Fibroblast of villous mesenchyme (primary cell): ENCODE measurements at places on chromosomes 16 and 17. TPM values are rescaled to one million over a fixed set of nuclear protein-coding genes. Genes with fewer than 3 reads are reported as not detected.

Gene CORO6
- 5.6 and 7.4 TPM in 2 replicates for total RNA-seq

Gene PDILT
- not detected in 2 replicates for total RNA-seq

Gene ABCA10
- 0.43 and 0.64 TPM in 2 replicates for total RNA-seq

Gene CPHXL2
- not detected in 2 replicates for total RNA-seq

Gene ENPP7
- total RNA-seq = not detected in 2 replicates

Gene KRTAP4-5
- total RNA-seq = not detected in 2 replicates

Gene EPOP
- 0.97 and 1.3 TPM in 2 replicates for total RNA-seq

Gene GAS2L2
- not detected in 2 replicates for total RNA-seq

Gene TMIGD1
- not detected in 2 replicates for total RNA-seq

Gene G6PC1
- total RNA-seq = not detected in 2 replicates

Gene SOCS1
- 18.4 and 29.4 TPM in 2 replicates for total RNA-seq

Gene RGS11
- 0.64 and 0.86 TPM in 2 replicates for total RNA-seq

Gene QRICH2
- 2.2 and 2.6 TPM in 2 replicates for total RNA-seq

Gene DUS1L
- 56.1 and 64.4 TPM in 2 replicates for total RNA-seq

Gene MRPL38
- 33.7 and 45.1 TPM in 2 replicates for total RNA-seq

Gene ABCA8
- total RNA-seq = 1.6 and 2.2 TPM in 2 replicates

Gene XAF1
- total RNA-seq = 45.8 and 58.3 TPM in 2 replicates

Gene ESRP2
- total RNA-seq = under 0.01 and 0.86 TPM in 2 replicates

Gene CTF1
- 3.2 and 3.5 TPM in 2 replicates for total RNA-seq

Gene PTX4
- 0.32 and 0.43 TPM in 2 replicates for total RNA-seq

Gene KRT39
- total RNA-seq = not detected in 2 replicates

Gene SLC47A1
- total RNA-seq = under 0.01 and 0.86 TPM in 2 replicates

Gene CA4
- total RNA-seq = not detected in 2 replicates

Gene CHST6
- under 0.01 TPM in 2 replicates for total RNA-seq

Gene ADAP2
- total RNA-seq = 3.0 and 4.2 TPM in 2 replicates

Gene TNP2
- not detected in 2 replicates for total RNA-seq

Gene CCL23
- total RNA-seq = not detected in 2 replicates

Gene ADAD2
- not detected in 2 replicates for total RNA-seq

Gene DNAH2
- total RNA-seq = under 0.01 and 0.43 TPM in 2 replicates

Gene NPW
- 0.32 and 1.3 TPM in 2 replicates for total RNA-seq

Gene FBXW10
- total RNA-seq = under 0.01 and 0.32 TPM in 2 replicates
